ENCODE measurements at places on chromosomes 2 and 18.

GRCh38 chr2:14632133-14632936 is at the start of gene LRATD1:
Gene LRATD1, plus strand, starts transcription at chr2:14632717. Its CDS starts 1,263 bp downstream, at chr2:14633980.
- peak; percentile 85 for DNase-seq

DNA sequence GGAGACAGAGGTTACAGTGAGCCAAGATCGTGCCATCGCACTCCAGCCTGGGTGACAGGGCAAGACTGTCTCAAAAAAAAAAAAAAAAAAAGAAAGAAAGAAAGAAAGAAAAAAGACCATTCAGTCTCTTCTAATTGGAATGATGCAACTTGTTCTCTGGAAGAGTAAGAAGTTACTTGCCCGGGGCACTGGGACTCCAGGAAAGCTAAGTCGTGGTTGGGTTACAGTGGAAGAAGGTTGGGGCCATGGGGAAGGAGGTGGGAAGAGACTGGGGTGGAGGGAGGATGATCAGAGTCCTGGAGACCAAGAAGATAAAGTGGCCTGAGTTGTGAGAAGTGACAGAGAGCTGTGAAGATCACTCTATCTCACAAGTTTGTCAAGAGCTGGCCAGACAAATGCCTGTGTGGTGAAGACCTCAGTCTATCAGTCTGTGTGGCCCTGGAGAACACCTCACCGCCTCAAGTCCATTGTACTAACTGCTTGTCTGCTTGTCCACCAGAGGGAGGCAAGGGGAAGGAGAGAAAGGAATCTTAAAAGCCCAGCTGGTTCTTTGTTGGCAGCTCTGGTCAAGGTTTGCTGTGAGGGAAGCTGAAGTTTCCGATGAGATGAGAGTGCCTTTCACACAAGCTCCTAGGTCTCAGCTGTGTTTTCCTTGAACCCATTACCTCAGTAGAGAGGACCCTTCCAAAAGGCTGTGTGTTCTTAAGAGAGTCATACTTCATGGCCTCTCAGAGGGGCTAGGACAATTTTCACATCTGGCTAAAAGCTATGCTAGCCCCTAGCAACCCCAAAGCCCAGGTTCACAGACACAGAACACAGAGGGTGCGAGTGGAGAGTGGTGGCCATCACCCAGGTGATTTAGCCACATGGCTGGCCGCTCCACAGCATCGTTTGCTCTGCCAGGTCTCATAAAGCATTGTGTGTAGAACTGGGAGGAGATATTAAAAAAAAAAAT is 72.0 kb upstream of the TMEM178A start:
- peak; percentile 70 for DNase-seq

DNA sequence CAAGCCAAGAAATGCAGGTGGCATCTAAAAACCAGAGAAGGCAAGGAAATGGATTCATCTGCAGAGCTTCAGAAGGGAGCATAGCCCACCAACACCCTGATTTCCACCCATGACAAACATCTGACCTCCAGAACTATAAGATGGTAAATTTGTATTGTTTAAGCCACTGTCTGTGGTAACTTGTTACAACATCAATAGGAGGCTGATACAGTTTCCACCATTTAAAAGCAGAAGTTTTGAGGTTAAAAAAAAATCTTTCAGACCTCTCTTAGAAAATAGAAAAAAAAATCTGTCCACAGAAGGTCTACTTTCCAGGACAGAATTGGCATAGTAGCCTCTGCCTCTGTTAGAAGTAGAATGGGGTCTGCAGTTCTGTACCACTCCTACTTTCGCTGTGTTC is 37.2 kb downstream of the SLC40A1 start:
- no peak for DNase-seq

DNA sequence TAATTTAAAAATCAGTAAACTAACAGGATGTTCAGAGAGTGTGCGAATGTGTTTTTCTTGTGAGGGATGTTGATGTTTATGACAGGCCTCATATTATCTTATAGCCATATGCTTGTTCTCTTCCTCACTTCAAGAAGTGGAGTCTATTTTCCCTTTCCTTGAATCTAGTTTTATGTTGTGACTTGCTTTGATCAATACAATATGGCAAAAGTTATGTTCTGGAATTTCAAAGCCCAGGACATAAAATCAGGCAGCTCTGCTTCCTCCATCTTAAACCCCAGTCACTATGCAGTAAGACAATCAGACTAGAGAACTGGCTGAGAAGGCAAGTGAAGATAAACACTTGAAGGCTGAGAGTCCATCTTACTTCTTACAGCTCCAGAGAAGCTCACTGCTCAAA is 585.1 kb upstream of the NETO1 start:
- DNase-seq = no peak

DNA sequence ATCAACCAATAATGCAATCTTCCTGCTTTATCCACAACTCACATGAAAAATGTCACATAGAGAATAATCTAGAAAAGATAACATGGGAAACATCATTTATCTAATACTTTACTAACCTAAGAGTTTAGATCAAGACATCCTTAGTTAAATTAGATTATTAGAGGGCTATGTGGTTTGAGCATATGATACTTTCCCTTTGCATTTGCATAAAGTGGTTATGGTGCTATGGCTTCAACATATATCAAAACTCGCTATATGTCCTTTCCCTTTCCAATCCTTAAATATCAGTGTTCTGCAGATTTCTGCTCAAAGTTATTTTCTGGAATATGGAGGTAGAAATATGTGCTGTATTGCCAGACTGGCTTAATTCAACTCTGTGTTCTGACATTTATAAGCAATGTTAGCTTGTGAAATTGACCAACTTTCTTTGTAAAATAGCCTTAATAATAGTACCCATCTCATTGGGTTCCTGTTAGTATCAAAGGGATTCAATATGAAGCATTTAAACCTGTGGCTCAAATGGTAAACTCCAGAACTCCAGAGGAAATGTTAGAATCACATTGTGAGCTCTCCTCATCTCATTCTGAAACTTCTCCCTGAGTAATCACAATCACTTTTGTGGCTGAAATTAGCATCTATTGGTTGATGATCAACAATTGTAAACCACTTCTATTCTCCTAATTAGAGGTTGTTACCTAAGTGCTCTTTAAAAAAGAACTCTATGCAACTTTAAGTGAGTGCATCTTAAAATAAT is 1089.9 kb upstream of the SLC39A10 start:
- DNase-seq = no peak
